ENCODE measurements at places on chromosomes 7 and 10. TPM values are rescaled to one million over a fixed set of nuclear protein-coding genes. Genes with fewer than 3 reads are reported as not detected.

DNA sequence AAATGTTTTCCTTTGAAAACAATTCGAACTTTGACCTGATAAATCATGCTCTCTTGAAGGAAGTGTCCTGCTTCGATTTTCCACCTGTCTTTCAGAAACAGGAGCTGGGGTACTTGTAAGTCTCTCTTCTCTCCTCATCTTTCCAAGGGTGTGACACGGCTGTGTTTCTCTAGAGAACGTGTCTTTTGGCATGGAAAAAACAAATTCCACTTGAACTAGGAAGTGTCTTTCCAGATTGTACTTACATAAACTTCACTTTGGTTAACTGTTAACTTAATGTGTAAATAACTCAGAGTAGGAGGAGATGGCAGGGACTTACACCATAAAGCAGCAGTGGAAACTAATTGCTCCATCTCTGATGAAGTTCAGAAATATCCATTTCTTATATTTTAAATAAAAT is 4.2 kb upstream of the CALCR start:
- no peak for DNase-seq

ZCWPW1 gene
- 8.8 TPM for polyA plus RNA-seq

GRCh38 chr10:17782921-17783665 is 26.1 kb upstream of the MRC1 start:
- DNase-seq, result no peak

IGFBP3 gene
- 37.6 TPM for polyA plus RNA-seq

RNLS gene
- 7.3 TPM for polyA plus RNA-seq

PAPOLB gene
- polyA plus RNA-seq, result 0.07 TPM

GRCh38 chr7:31794851-31795344 is 107.9 kb downstream of the PPP1R17 start:
- no peak for DNase-seq

DNA sequence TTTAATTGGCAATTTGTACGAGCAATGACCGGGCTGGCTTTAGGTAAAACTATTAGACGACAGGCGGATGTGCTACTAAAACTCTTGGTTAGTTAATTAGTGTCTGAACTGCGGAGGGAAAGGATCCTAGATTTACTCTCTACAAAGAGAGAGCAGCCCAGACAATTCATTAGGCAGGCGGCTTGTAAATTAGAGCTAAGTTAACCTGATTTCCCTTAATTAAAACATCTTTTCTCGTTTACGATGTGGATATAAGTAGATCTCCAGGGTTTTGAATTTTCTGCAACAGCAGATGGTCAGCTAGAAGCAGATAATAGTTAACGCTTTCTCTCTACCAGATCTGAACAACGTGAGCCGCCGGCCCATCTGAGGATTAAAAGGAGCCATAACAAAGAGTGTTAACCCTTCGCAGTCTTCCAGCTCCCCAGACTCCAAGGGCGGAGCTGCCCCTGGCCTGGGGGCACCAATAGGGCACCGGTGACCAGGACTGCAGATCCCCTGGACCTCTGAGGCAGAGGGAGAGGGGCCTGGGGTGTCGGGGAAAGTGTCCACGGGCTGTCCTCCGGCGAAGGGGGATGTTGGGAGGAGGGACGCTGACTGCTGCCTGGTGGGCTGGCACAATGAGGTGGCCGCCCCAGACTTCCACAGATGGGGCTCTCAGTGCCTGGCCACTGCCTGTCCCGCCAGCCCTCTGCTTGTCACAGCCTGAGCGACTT is 6.3 kb upstream of the UNCX start:
- no peak for DNase-seq

GRCh38 chr7:97601931-97602457 is 129.9 kb upstream of the TAC1 start:
- no peak for DNase-seq

DNA sequence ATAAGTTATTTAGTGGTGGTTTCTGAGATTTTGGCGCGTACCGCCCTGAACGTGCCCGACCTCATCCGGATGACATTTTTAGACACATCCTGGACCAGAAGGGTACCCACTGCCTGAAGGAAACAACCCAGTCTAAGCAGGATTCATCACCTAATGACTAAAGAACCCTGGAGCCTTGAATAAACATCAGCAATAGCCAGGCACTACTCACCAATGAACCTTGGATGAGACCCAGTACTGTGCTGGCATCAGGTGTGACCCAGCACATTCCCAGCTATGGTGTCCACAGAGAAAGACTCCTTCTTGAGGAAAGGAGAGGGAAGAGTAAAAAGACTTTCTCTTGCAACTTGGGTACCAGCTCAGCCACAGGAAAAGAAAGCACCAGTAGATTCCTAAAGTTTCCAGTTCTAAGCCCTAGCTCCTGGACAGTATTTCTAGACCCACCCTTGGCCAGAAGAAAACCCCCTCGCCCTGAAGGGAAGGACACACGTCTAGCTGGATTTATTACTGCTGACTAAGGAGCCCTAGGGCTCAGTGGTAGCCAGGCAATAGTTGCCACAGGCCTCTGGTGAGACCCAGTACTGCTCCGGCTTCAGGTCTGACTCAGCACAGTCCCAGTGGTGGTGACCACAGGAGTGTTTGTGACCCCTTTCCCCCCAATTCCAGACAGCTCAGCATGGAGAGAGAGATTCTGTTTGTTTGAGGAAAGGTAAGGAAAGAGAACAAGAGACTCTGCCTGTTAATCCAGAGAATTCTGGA is 32.5 kb downstream of the ZNF277 start:
- no peak for DNase-seq
